ENCODE measurements at places on chromosomes 12 and 14. TPM values are rescaled to one million over a fixed set of nuclear protein-coding genes. Genes with fewer than 3 reads are reported as not detected.

GRCh38 chr12:79655036-79655435 is 35.7 kb downstream of the PAWR start:
- no peak for DNase-seq

Gene ACIN1
- 226 TPM for total RNA-seq

- no peak for DNase-seq
Measured at GRCh38 chr12:4586500-4586899, 24.5 kb downstream of the DYRK4 start.

- no peak for DNase-seq
Measured at GRCh38 chr14:101471723-101472517, 89.4 kb upstream of the DIO3 start.

Gene AKAP6
- total RNA-seq = 4.4 TPM

Gene STRN3
- 42.7 TPM for total RNA-seq
